HepG2 (cell line): ENCODE measurements at places on chromosomes 2 and 18.

DNA sequence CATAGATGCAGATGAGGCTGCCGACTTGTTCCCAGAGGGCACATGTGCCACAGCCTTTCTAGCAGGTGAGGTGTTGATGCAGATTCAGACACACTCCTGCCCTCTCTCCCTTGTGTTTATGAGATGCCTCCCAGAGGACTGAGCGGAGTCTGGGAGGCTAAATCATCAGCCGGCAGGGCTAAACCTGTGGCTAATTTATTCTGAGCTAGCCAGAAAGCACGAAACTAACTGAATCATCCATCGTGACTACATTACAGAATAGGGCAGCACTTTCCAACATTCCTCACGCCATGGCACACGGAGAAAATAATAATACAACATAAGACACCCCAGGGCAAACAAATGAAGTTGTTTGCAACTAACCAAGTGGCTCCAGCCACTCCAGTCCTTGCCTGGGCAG is 101.7 kb upstream of the FZD7 start:
- peaks cover 10% of the 10 kb centered on the region for H3K4me1 ChIP-seq
- H3K27me3 ChIP-seq = no peaks in the 10 kb centered on the region
- H3K27ac ChIP-seq = no peak overlapping the region
- no peaks in the 10 kb centered on the region for H3K36me3 ChIP-seq
- DNase-seq = no peak

GRCh38 chr18:21300035-21300907 is 58.2 kb downstream of the GREB1L start:
- H3K4me3 ChIP-seq = no peak overlapping the region
- H3K27ac ChIP-seq = no peak overlapping the region
- no peaks in the 10 kb centered on the region for H3K4me1 ChIP-seq
- no peak for DNase-seq
- H3K27me3 ChIP-seq = no peaks in the 10 kb centered on the region

DNA sequence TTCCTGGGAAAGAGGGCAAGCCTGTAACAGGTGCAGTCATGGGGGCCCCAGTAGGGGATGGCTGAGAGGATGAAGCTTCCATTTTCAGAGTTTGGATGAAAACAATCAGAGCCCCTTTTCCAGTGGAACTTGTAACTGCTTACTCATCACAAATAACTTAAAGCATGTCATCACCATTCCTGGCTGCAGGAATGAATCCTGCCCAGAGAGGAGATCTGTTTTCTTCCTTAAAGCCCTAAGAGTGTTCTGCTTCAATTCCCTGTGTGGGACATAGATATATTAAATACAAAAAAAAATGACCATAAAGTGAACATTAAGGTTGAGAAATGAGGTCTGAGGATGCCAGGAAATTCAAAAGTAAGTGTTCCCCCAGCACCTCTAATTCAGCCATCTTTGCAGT is 183.4 kb upstream of the MEIS1 start:
- H3K36me3 ChIP-seq = no peaks in the 10 kb centered on the region
- H3K27ac ChIP-seq = no peak overlapping the region
- DNase-seq = no peak
- no peaks in the 10 kb centered on the region for H3K27me3 ChIP-seq

DNA sequence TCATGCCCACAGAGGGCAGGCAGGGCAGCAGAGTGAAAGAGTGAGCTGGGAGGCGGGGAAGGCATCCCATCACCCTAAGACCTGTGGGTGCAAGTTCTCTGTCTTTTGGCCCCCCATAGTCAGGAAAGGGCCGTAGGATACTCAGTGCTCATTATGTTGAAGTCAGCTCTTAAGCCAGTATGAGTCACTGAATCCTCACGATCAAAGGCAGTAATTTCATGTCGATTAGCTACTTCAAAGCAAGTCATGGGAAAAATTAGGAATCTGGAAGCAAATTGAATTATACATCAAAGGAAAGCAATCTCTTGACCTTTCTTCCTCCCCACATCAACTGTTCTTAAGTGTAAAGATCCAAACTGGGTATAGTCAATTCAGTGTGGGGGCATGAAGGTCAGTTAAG is 178.9 kb downstream of the FHOD3 start:
- no peak overlapping the region for H3K27ac ChIP-seq
- H3K4me1 ChIP-seq = no peaks in the 10 kb centered on the region
- DNase-seq = no peak
- H3K4me3 ChIP-seq = no peak overlapping the region
- H3K27me3 ChIP-seq = no peaks in the 10 kb centered on the region; the same call in 1 of the 2 replicates
- H3K36me3 ChIP-seq = no peaks in the 10 kb centered on the region

DNA sequence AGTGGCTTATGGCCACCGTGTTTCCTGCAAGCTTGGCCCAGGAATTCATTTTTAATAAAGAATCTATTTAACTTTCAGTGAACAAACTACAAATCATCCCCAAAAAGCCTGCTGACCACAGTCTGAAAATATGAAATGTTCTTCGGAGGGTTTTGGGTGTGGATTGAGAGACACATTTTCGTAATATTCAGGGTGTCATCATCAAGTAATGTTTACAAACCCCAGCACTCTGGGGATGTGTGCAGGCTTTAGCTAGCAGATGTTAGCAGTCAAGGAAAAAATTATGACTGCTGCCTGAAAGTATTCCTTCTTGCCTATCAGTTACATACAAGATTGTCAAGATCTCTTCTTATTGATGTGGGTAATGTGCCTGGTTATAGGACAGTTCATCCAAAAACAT is 143.9 kb upstream of the FN1 start:
- DNase-seq = peak; percentile 13
- peaks cover 9% of the 10 kb centered on the region; the same call in 1 of the 2 replicates for H3K4me1 ChIP-seq
- no peaks in the 10 kb centered on the region for H3K36me3 ChIP-seq

DNA sequence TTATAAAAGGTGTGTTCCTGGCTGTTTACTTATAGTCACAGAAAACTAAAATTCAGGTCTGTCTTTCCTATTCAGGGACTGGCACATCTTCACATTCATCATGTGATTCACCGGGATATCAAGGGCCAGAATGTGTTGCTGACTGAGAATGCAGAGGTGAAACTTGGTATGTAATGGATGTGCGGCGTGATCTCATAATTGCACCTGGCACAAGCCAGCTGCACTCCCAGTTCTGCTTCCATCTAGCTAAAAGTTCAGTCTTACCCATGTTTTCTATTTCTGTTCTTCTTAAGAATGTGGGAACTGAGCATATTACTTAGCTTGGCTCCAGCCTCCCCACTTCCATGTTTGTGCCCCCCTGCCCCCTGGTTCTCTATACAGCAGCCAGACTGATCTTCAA is 131.9 kb downstream of the MAP4K4 start:
- no peaks in the 10 kb centered on the region for H3K27me3 ChIP-seq
- peaks cover 52% of the 10 kb centered on the region for H3K4me1 ChIP-seq
- no peak for DNase-seq
- H3K4me3 ChIP-seq = no peak overlapping the region
- H3K36me3 ChIP-seq = peaks cover 83% of the 10 kb centered on the region

GRCh38 chr2:178177066-178177679 is 17.1 kb upstream of the OSBPL6 start:
- H3K27me3 ChIP-seq = peaks cover 11% of the 10 kb centered on the region; the same call in 1 of the 3 replicates
- H3K4me3 ChIP-seq = no peak overlapping the region
- H3K27ac ChIP-seq = no peak overlapping the region
- DNase-seq = no peak
- H3K4me1 ChIP-seq = no peaks in the 10 kb centered on the region
- H3K36me3 ChIP-seq = no peaks in the 10 kb centered on the region

DNA sequence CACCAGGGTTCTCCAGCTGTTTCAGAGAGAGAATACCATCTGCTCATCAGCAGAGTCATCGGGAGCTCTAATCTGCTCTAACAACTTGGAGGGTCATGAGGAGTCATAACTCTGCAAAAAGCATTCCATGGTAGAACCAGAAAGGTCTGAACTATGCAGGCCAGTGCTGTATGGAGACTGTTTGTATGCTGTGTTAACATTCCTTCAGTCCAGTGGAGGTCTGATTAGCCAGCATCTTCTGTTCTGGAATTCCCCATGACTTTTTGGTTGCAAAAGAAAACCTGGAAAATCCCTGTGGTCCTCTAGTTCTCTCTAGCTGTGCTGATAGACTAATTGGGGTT is 9.4 kb upstream of the ITGB6 start:
- DNase-seq = no peak
- H3K27ac ChIP-seq = no peak overlapping the region
- peaks cover 15% of the 10 kb centered on the region for H3K4me1 ChIP-seq
- no peak overlapping the region for H3K4me3 ChIP-seq
- H3K36me3 ChIP-seq = no peaks in the 10 kb centered on the region

DNA sequence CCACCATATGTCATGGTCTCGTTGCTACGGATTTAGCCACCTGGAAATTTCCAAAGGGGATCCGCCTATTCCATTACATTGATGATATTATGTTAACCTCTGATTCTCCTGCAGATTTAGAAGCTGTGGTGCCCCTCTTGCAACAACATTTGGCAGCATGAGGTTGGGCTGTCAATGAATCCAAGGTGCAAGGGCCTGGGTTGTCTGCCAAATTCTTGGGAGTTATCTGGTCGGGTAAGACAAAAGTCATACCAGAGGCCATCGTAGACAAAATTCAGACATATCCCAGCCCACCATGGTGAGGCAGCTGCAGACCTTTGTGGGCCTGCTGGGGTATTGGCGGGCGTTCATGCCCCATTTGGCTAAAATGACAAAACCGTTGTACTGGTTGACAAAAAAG is 13.6 kb upstream of the C2orf42 start:
- H3K27me3 ChIP-seq = no peaks in the 10 kb centered on the region
- no peaks in the 10 kb centered on the region; the same call in 2 of the 3 replicates for H3K36me3 ChIP-seq
- H3K4me1 ChIP-seq = peaks cover 2% of the 10 kb centered on the region; the same call in 1 of the 2 replicates
- DNase-seq = no peak
- H3K4me3 ChIP-seq = no peak overlapping the region

GRCh38 chr18:55510809-55511208 is 77.2 kb downstream of the TCF4 start:
- no peak overlapping the region for H3K4me3 ChIP-seq
- no peak for DNase-seq
- no peak overlapping the region for H3K27ac ChIP-seq
- H3K27me3 ChIP-seq = no peaks in the 10 kb centered on the region

DNA sequence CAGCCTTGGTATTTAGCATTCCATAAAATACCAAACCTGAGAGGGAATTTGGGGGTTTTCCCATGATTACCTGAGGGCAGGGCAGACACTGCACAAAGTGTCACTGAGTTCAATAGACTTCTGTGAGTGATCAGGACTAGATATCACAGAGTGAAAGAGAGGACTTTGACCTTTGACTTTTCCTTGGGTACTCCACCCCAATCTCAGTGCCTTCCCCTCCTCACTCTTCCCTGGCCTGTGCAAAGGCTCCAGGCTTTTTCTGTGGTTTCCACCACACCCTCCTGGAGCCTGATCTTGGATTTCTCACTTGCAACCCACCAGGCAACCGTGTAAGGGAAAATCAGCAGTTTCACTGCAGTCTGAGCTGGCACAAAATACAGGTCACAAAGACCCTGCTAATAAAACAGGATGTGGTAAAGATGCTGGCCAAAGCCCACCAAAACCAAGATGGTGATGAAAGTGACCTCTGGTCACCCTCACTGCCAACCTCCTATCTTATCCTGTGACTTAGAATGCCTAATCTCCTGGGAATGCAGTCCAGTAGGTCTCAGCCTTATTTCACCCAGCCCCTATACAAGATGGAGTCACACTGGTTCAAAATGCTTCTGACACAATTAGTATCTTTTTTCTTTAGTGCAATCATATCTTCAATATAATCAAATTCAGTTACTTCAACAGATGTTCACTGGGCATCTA is 64.0 kb downstream of the BOD1L2 start:
- no peak overlapping the region for H3K4me3 ChIP-seq
- H3K36me3 ChIP-seq = no peaks in the 10 kb centered on the region
- DNase-seq = peak; percentile 9
- H3K27me3 ChIP-seq = no peaks in the 10 kb centered on the region
- peaks cover 14% of the 10 kb centered on the region for H3K4me1 ChIP-seq

GRCh38 chr2:219637842-219638185 is 10.4 kb downstream of the SLC4A3 start:
- no peak overlapping the region for H3K4me3 ChIP-seq
- H3K27me3 ChIP-seq = peaks cover 25% of the 10 kb centered on the region
- DNase-seq = no peak
- H3K4me1 ChIP-seq = peaks cover 3% of the 10 kb centered on the region
- H3K36me3 ChIP-seq = no peaks in the 10 kb centered on the region
- no peak overlapping the region for H3K27ac ChIP-seq

- no peaks in the 10 kb centered on the region for H3K36me3 ChIP-seq
- H3K4me3 ChIP-seq = no peak overlapping the region
- no peak for DNase-seq
- peaks cover 30% of the 10 kb centered on the region for H3K4me1 ChIP-seq
- no peak overlapping the region for H3K27ac ChIP-seq
Measured at GRCh38 chr18:22284581-22285360, 115.4 kb downstream of the GATA6 start.

- DNase-seq = no peak
- H3K4me3 ChIP-seq = no peak overlapping the region
- H3K36me3 ChIP-seq = peaks cover 24% of the 10 kb centered on the region; the same call in 1 of the 3 replicates
Measured at GRCh38 chr2:235733761-235734160, 239.9 kb downstream of the AGAP1 start.

GRCh38 chr18:68740966-68741365 is 26.1 kb upstream of the TMX3 start:
- no peaks in the 10 kb centered on the region for H3K27me3 ChIP-seq
- no peak for DNase-seq
- H3K4me1 ChIP-seq = no peaks in the 10 kb centered on the region
- H3K36me3 ChIP-seq = no peaks in the 10 kb centered on the region

- no peaks in the 10 kb centered on the region for H3K27me3 ChIP-seq
- H3K36me3 ChIP-seq = no peaks in the 10 kb centered on the region
- peaks cover 11% of the 10 kb centered on the region for H3K4me1 ChIP-seq
- DNase-seq = peak; percentile 53
Measured at GRCh38 chr2:154402213-154402612, 296.3 kb upstream of the KCNJ3 start.

- no peaks in the 10 kb centered on the region for H3K27me3 ChIP-seq
- no peak for DNase-seq
- H3K4me3 ChIP-seq = no peak overlapping the region
- peak overlapping the region; percentile 90 for H3K27ac ChIP-seq
Measured at GRCh38 chr2:215621381-215621780, 185.5 kb upstream of the FN1 start.

GRCh38 chr2:9590641-9591040 is 35.0 kb upstream of the ADAM17 start:
- no peak for DNase-seq
- H3K36me3 ChIP-seq = peaks cover 21% of the 10 kb centered on the region
- no peaks in the 10 kb centered on the region for H3K4me1 ChIP-seq
- H3K4me3 ChIP-seq = no peak overlapping the region

GRCh38 chr2:217685255-217685605 is 317.6 kb downstream of the TNS1 start:
- peak; percentile 65 for DNase-seq
- H3K27ac ChIP-seq = no peak overlapping the region
- no peaks in the 10 kb centered on the region for H3K36me3 ChIP-seq
- no peaks in the 10 kb centered on the region; the same call in 2 of the 3 replicates for H3K27me3 ChIP-seq

GRCh38 chr2:83528767-83529166 is 930.3 kb downstream of the SUCLG1 start:
- H3K27ac ChIP-seq = no peak overlapping the region
- H3K4me3 ChIP-seq = no peak overlapping the region
- no peak for DNase-seq
- H3K27me3 ChIP-seq = no peaks in the 10 kb centered on the region
- H3K4me1 ChIP-seq = no peaks in the 10 kb centered on the region
